AG04450 (cell line): ENCODE measurements at places on chromosomes 4 and X. TPM values are rescaled to one million over a fixed set of nuclear protein-coding genes. Genes with fewer than 3 reads are reported as not detected.

The GAGE12H gene
- not detected in 2 replicates for polyA plus RNA-seq

DNA sequence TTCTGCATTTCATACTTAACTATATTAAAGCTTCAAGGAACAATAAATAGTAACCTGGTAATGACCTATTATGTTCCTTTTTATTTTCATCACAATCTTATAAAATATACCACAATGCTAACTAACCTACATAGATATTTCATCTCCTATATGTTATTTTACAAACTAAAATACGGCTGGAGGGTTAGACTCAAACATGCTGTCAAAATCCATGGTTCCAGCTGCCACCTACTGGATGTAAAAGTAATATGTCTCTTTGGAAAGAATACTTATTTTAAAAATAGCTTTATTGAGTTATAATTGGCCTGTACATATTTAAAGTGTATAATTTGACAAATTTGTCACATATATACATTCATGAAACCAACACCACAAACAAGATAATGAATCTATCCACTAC is 15.0 kb downstream of the RGN start:
- DNase-seq, result peak; percentile 0

GRCh38 chr4:104447294-104447693 is 47.4 kb downstream of the CXXC4 start:
- no peak for DNase-seq

DNA sequence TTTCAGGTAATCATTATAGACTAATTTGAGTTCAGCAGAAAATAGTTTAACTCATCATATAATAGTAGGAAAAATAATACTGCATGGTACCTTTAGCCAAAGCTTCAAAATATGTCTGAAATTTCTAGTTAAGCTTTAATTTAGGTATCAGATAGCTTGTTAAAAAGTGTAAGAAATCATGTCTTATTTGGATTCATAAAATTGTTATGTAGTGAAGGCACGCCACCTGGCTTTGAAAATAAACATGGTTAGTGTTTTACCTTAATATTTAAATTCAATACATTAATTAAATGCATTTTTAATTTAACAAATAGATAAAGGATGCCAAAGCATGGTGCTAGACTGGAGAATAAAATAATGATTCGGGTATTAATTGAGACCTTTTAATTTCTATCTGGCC is 211.4 kb downstream of the FSTL5 start:
- no peak for DNase-seq
